ENCODE measurements at places on chromosomes 7 and 10.

- no peak for DNase-seq
Measured at GRCh38 chr7:2405201-2405600, 1.8 kb downstream of the CHST12 start.

GRCh38 chr7:15167912-15168311 lies 265.4 kb upstream of the DGKB start:
- DNase-seq = no peak

DNA sequence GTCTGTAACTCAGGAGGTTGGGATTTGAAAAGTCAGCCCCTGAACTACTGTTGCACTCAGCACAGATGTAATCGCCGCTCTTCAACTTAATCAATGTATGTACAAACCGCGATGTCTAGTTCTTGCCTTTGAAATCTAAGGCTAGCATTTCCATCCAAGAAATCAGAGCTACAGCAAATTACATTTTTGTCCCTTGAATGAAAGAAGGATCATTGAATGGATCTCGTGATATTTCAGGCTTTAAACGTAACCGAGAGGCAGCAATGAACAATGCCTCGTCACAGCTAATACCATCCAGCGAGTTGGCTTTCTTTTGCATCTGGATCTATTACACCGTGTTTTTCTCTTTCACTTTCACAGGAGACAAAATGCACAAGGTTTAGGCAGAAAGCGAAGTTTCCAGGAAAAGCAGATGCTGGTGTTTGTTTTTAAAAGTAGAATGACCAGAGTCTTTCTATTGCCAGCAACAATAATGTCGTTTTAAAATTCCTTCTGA lies 5.5 kb downstream of the SKIDA1 start:
- no peak for DNase-seq

- no peak for DNase-seq
Measured at GRCh38 chr10:929960-930624, 1.4 kb downstream of the LARP4B start.

DNA sequence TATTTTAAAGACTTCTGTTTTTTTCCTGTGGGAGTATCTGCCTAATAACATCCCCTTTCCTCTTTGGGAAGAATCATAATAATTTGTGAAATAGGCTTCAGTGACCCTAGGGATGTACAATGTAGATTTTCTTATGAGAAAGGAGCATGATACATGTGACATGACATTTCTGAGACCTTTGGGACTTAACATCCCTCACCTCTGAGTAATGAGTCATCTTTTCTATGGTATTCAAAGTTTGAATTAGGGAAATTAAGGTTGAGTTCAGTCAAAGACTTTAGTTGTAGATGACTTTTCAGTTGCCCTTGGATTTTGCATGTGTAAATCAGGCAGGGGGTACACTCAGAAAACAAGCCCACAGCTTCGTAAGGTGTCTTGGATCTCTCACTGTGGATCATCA lies 14.3 kb downstream of the GRK5 start:
- no peak for DNase-seq

- no peak for DNase-seq
Measured at GRCh38 chr10:129079705-129080104, 387.3 kb upstream of the MGMT start.

GRCh38 chr10:70500368-70500767 lies 21.8 kb downstream of the PALD1 start:
- DNase-seq = no peak

DNA sequence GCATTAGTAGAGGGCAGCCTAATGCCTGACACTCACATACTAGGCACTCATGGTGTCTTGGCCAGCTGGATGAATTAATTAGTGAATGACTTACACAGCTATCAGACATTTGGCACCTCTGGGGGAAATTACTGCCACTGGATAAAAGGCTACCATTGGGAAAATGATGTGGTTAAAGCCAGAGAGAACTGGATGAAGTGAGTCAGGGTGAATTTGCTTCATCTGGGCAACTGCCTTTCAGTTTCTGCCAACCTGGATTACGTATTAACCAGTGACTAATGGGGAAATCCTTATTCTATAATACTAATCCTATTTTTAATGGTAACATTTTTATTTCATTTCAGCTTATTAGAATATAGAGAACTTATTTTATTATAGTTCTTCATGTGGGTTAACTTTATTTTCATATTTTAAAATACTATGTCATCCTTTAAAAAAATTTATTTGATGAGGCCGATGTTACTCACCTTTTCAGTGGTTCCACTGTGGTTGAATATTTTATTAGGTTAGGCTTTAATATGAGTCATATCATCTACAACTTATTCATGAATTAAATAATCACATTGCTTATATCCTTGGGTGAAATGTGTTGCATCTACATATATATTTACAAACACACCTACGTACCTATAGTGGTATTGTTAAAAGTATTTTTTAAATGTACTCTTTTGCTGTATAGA lies 85.6 kb upstream of the CAPZA2 start:
- DNase-seq = no peak

DNA sequence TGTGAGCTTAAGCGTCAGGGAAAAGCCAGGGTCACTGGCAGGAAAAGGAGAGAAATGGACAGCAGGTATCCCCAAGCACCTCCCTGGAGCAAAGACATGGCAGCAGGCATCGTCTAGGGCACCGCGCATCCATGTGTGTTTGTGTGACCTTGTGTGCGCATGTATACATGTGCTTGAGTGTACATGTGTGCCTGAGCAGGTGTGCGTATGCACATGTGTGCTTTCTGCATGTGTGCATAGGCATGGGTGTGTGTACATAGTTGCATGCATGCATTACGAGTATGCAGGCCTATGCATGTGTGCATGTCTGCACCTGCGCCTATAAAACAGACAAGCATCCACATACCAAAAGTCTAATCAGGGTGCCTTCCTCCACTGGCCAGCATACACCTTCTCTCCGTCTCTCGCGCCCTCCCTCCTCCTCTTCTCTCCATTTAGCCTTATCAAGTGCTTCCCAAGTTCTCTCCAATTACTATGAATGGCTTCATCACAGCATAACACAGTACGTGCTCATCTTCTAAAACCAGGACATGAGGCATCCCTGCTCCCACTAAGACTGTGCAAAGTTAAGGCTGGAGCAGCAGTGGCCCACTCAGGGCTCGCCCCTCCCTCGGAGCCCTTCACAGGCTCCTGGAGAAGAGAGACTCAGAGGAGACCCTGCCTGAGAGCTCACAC lies 30.6 kb downstream of the RASGEF1A start:
- no peak for DNase-seq

GRCh38 chr7:22597844-22598243 lies 97.9 kb upstream of the STEAP1B start:
- DNase-seq = no peak

DNA sequence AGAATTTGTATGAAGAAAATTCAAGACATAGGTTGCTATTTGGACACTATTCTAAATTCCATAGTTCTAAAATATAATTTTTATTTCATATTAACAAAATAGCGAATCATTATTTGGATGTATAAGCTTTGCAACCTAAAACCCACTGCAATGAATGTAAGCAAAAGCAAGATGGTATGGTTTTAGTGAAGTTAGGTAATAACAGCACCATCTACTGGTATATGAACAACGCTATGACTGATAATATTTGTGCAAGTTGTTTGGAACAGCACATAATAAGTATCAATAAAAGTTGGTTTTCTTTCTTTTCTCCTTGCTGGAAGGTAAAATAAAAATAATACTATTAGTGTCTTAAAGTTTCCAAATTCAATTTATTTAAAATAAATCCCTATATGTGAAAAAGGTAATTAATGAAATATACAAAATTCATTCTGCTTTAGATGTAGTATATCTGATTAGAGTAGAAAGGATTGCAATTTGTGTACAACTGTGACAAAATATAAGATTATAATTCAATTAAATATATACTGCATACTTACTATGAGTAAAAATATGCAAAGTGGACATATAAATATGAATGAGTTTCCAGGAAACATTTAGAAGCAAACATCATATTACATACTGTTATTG lies 79.0 kb upstream of the LSM8 start:
- no peak for DNase-seq

DNA sequence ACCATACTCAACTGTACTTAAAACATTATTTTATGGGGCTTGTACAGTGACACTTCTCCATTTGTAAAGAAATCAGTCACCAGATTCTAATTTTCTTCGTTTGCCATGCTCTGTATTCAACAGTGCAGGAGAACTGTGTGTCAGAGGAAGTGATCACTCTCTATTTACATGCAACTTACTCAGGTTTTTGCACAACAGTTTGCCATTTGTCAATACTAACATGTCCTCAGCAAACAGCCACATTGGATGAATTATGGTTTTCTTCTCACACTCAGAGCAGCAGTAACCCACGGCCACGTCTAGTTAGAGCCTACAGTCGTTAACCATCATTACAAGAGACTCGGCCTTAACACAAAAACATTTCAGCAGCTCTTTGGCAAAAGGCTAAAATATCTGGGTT lies 69.2 kb upstream of the SP4 start:
- no peak for DNase-seq

GRCh38 chr7:21616091-21616490 lies 73.3 kb downstream of the DNAH11 start:
- no peak for DNase-seq

DNA sequence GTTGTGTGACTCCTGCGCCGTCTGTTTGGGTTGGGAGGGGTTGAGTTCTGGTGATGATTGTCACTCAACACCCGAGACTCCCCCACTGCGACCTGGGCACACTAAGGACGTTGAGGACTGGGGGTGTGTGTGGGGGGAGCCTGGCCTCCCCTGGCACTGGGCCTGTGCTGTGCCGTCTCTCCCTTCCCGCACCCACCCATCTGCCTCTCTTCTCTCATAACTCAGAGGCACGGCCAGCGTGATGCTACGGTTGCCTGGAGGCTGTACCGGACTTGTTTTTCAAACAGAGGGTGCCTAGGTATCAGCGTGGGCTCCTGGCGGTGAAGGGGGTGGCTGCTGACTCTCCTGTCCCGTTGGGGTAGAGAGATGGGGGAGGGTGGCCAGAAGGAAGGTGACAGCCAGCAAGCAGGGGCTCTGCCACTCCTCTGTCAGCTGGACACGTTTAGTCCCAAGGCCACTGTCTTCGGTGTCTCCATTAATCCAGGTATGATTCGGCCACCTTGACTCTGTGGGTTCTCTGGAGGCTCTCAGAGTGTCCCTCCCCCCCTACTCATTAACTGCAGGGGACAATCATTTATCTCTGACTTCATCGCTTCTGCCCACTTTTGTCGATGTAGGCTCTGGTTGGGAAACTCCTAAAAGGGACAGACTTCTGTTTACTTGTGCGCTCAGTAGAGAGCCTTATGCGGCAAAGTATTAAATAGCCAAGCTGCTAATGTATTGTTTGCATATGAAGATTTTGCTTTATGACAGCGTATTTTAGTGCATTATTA lies 56.5 kb upstream of the PFKFB3 start:
- DNase-seq = no peak

DNA sequence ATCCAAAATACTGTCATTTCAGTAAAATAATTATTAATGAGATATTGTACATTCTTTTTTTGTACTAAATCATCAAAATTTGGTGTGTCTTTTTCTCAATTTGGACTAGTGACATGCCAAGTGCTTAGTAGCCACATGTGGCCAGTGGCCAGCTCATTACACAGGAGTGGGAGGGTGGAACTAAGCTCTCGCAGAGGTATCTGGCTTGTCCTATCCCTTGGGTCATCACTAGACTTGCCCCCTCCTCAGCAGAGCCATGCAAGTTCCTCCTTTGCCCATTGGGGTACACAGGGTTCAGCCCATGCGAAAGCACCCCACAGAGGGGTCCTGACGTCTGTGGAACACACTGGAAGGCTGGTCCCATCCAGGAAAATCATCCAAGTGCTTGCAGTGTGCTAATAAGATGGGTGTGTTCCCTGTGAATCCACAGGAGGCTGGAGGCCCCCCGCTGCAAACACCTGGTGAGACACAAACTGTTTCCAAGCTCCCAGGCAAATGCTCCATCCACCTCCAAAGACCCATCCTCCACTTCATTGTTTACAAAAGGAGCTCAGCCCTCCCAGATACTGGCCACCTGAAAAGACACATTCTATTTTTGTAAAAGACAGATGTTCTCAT lies 1.3 kb downstream of the ARHGAP22 start:
- DNase-seq = no peak

DNA sequence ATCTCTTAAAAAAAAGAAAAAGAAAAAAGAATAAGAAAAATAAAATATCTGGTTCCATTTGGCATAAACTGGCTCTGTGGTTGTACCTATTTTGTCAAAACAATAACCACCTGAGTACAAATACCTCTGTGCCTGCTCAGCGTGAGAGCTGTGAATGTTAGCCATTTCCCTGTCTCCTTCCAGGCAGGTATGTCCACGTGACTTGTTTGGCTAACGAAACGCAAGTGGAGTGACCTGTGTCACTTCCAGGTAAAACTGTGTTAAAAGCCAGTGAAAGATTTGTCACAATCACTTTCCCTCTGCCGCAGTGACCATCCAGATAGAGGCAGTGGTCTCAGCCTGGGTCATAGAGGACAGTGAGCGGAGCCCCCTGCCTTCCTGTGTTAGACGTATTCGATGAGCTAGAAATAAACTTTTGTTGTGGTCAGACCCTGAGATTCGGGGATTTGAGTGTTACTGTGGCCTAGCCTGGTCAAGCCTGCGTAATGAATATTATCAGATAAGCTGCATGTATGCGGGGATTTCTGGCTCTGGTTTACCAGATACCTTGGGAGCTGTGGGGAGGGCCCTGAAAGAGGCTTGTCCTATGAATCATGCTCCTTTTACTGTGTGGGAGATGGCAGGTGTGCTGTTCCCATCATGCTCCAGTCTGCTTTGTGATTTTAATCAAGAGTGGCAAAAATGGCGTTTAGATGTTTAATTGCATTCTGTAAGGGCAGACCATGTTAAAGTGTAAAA lies 3.8 kb downstream of the PTER start:
- DNase-seq = no peak

GRCh38 chr10:113585949-113586348 lies 33.1 kb downstream of the HABP2 start:
- DNase-seq = no peak

DNA sequence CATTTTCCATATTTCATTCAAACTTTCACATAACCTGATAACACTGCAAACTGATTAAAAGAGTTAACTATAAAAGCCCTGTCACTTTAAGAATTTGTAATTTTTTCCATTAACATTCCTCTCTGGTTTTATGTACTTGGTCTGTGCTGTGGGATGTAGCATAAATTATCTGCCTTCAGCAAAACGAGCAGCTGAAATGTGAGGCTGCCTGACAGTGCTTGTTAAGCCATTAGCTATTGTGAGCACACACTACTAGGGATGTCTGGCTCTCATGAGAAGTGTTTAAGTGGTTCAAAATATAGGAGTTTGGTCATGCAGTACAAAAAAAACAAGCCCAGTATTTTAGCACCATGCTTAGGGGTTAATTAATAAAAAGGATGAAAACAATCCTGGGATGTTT lies 63.0 kb downstream of the HOXA1 start:
- DNase-seq = no peak

DNA sequence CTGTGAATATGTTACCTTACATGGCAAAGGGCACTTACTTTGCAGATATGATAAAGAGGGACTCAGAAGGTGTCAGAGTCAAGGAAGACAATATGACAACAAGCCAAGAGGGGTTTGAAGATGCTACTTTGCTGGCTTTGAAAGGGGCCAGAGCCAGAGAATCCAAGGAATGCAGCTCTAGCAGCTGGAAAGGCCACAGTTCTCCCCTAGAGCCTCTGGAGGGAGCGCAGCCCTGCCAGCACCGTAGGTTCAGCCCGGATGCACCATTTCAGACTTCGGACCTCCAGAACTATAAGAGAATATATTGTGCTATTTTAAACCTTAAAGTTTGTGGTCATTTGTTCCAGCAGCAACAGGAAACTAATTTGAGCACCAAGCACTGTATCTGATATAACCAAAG lies 32.9 kb upstream of the WDR11 start:
- no peak for DNase-seq
